ENCODE measurements at places on chromosomes 4 and X. TPM values are rescaled to one million over a fixed set of nuclear protein-coding genes. Genes with fewer than 3 reads are reported as not detected.

NRK gene
- polyA plus RNA-seq = 183 TPM

CXorf58 gene
- not detected for polyA plus RNA-seq

CCDC160 gene
- 0.35 TPM for polyA plus RNA-seq

TENM3 gene
- 17.7 TPM for polyA plus RNA-seq

APLN gene
- 15.7 TPM for polyA plus RNA-seq

ARHGAP24 gene
- polyA plus RNA-seq = 49.0 TPM

RADX gene
- 2.9 TPM for polyA plus RNA-seq

Data from hindlimb muscle (tissue), 1 donor.